T-helper 17 cell (primary cell): ENCODE measurements at places on chromosomes 5 and 9. TPM values are rescaled to one million over a fixed set of nuclear protein-coding genes. Genes with fewer than 3 reads are reported as not detected.

Gene CD14
- 9.2 TPM for total RNA-seq

DNA sequence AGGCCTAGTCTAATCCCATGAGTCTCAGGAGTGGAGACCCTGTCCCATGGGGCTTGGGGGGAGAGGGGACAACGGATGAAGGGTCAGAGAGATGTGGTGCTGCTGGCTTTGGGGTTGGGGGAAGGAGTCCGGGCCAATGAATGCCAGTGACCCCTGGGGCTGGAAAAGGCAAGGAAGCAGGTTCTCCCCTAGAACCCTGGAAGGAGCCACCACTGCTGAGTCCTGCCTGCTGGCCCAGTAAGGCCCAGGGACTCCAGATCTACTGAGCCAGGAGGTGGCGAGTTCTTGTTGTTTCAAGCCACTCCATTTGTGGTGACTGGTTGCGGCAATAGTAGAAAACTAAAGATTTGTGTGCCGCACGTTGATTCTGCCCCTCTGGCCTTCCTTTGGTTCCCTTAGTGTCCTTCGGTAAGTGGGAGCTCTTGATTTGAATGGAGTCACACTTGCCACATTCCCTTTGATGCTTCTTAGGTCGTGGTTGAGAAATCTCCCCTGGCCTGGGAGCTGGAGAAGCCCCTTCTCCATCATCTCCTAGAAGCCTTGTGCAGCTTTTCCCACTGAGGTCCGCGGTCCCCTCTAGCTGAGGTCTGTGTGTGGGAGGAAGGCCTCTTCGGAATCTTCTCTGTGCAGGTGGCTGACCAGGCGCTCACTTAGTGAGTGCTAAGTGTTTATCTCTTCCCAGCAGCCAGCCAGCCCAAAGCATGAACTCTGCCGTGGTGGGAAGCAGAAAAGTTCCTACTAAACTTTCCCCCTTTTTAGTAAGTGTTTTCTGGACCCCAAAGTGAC, 9.0 kb downstream of the FCN1 start:
- H3K36me3 ChIP-seq: peaks cover 2% of the 10 kb centered on the region
- H3K4me3 ChIP-seq: no peak overlapping the region
- no peak for DNase-seq
- peaks cover 47% of the 10 kb centered on the region for H3K27me3 ChIP-seq
- H3K27ac ChIP-seq: no peak overlapping the region

- H3K27ac ChIP-seq: no peak overlapping the region
- no peak for DNase-seq
- H3K4me1 ChIP-seq: no peaks in the 10 kb centered on the region
- no peak overlapping the region for H3K4me3 ChIP-seq
- H3K27me3 ChIP-seq: no peaks in the 10 kb centered on the region
- H3K36me3 ChIP-seq: no peaks in the 10 kb centered on the region
These were observed 26.4 kb downstream of the C9orf43 start for GRCh38 chr9:113436728-113437515.

- H3K27me3 ChIP-seq: peaks cover 13% of the 10 kb centered on the region
- DNase-seq: no peak
- H3K4me3 ChIP-seq: no peak overlapping the region
- no peak overlapping the region for H3K27ac ChIP-seq
- H3K4me1 ChIP-seq: peaks cover 4% of the 10 kb centered on the region
- H3K36me3 ChIP-seq: no peaks in the 10 kb centered on the region
These were observed 47.3 kb upstream of the SLC30A5 start for GRCh38 chr5:69046375-69046957.

DNA sequence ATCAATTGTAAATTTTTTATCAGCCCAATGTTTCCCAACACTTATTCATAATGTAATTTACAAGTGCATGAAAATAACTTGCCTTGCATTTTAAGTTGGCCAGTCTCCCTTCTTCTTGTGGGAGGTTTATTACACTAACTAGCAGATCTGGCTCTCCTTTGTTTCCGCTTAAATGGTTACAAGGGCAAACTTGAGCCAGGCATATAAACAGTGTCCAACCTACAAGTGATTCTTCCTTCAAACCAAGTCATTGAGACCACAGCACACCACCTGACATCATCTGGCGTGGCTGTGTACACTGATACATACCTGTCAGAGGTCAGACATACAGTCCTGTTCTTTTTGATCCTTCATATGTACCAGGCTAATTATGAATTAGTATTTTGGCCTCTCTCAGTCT, 80.1 kb downstream of the ALDH1A1 start:
- no peak overlapping the region for H3K27ac ChIP-seq
- H3K4me3 ChIP-seq: no peak overlapping the region
- peaks cover 37% of the 10 kb centered on the region for H3K27me3 ChIP-seq
- no peaks in the 10 kb centered on the region for H3K4me1 ChIP-seq
- H3K36me3 ChIP-seq: no peaks in the 10 kb centered on the region

DNA sequence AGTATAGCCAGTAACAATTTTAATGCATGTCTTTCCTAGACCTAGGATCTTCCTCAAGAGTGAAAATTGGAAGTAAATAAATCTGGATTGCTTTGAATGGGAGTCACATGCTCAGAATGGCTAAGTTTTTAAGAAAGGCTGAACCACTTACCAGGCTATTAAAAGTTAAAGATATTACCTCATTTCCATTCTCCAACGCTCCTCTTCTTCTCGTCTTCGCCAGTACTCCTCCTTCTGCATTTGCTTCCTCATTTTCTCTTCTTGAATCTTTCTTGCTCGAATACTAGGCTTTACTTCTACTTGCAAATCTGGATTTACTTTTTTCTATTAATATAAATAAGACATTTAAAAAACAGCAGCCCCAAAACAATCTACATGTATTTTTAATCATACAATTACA, 49.6 kb downstream of the ZFR start:
- H3K4me3 ChIP-seq: no peak overlapping the region
- H3K36me3 ChIP-seq: peaks cover 14% of the 10 kb centered on the region
- H3K27ac ChIP-seq: no peak overlapping the region
- peaks cover 2% of the 10 kb centered on the region for H3K4me1 ChIP-seq
- no peak for DNase-seq

Gene C9
- total RNA-seq: not detected

GRCh38 chr9:79574781-79575180, 3.0 kb downstream of the TLE4 start:
- H3K36me3 ChIP-seq: peaks cover 5% of the 10 kb centered on the region
- no peak overlapping the region for H3K4me3 ChIP-seq
- DNase-seq: no peak
- H3K27ac ChIP-seq: no peak overlapping the region
- H3K4me1 ChIP-seq: peaks cover 52% of the 10 kb centered on the region
